ENCODE measurements at places on chromosomes 5 and 9. TPM values are rescaled to one million over a fixed set of nuclear protein-coding genes. Genes with fewer than 3 reads are reported as not detected.

The FBN2 gene
- 23.5 TPM for total RNA-seq

DNA sequence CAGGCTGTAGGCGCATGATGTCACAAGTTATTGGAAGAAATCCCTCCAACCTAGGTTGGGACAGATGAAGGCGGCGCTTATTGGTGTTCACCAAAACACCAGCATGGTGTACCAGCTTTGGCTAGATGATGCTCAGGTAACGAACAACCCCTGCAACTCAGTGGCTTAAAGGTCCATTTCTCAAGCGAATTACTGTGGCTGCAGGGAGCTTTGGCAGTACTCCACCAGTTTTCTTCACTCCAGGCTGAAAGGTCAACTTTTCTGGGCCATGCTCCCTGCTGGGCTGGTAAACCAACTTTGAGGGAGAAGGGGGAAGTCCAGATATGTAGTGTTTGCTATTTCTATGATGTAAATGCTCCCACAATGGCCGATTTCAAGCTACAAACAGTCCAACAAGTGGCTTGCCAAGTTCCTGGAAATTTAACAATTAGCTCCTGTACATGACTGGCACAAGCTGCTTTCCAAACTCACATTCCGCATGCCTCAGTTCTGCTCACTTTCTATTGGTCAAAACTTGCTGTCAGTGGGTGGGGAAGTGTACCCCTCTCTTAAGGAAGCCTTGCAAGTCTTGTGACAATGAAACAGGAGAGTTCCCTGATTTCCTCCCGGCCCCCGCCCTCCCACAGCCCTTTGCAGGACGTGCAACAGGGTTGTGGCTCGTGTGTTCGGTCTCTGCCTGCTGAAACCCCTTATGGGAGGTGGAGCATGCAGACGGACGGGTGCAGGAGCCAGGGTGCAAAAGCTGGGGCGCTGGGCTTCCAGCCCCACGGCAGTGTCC, 588 bp upstream of the ZBED3 start:
- DNase-seq: peak; percentile 50

- DNase-seq: no peak
Observed at GRCh38 chr5:174423558-174423957, 300.8 kb upstream of the MSX2 start.

- peak; percentile 61 for DNase-seq
Observed at GRCh38 chr9:121861501-121862180, 210.2 kb downstream of the DAB2IP start.

DNA sequence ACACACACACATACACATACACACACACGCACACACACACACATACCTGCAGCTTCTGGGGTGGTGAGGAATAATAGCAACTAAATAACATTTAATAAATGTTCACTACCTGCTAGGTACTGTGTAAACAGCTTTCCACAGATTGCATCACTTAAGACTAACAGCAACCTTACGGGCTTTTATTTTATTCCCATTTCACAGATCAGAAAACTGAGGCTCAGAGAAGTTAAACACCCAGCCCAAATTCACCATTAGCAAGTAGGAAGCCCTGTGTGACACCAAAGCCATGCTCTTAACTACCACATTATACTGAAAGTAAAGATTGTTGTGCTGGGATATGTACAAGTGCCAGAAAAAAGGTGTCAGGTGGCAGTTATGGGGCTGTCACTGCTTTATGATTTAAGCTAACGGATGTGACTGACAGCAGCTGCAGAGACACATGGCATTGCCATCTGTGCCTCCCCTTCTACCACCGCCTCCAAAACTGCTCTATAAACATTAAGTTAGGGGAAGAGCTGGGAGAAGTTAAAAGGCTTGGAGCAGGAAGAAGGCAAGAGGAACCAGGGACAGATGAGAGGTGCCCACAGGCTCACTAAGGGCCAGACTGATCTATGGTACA, 13.6 kb downstream of the MTMR12 start:
- DNase-seq: no peak

DNA sequence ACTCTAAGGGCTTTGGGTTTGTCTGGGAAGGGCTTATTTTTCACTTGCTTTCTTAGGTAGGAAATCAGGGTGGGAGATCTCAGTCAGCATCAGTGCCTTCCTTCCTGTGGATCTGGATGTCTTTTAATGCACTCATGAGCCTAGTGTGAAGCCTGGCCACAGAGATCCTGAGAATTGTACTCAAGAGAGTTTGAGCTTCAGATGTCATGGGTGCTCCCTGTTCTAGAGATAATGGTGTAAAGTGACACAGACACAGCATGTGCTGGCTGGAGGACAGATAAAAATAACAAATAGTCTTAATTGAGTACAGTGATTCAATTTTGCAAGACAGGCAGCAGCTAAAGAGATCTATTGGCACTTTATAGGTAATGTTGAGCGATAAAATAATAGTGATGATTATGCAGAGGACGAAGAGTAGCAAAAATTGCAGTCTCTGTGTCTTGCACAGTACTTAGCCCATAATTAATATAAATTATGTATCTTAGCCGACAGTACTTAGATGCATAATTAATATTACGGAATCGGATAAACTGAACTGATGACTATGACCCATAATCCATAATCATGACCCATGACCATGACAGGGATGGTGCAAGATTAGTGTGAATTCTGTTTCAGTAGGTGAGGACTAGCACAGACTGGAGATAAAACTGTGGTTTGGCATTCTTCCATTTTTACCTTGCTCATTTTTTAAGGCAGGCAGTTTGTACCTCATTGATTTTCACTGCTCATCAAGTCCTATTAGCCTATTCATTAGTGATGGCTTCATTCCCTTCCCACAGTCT, 408.7 kb upstream of the PIK3R1 start:
- DNase-seq: no peak

All from Right ventricle myocardium superior (tissue), 1 donor.